Activated T-helper 1 cell treated with anti-CD3 and anti-CD28 coated beads, Interleukin-12 subunit alpha, Interleukin-12 subunit beta, Interleukin-2, Interleukin-4 antibody, amounts not matched to agents 30 ng/mL and 10 ng/mL and 1 ng/mL, durations not matched to agents 14 hours and 24 hours and 36 hours (primary cell): ENCODE measurements at places on chromosomes 2 and 18.
A peak's percentile ranks its signal among the peaks of the same experiment; 100 is the strongest.

DNA sequence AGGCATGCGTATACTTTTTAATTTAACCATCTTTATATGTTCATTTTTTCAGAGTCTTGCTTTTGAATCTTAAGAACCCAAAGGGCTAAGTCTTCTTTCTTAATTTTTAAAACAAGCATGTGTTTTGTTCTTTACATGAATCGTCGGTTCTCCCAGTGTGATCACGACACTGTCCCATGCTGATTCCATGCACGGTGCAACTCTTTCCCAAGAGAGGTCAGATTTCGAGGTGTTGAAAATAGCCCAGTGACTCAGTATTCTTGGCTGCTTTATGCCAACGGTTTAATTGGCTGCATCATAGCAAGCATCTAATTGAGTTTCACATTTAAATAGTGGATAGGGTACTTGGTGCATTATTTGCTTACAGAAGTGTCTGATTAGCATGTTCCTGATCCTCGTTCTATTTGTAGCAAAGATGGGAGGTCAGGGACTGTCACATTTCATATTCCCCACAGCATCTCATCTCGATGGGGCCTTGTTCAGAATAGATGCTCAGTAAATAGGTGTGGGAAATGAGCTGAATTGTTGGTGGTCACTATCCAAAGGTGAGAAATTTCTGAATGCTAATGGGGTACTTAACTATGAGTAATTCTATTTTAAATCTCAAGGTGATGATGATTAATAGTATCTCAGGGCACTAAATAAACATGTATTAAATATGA, 2.8 kb downstream of the NPAS2 start:
- no peak for DNase-seq

GRCh38 chr2:186605041-186605440, 15.2 kb downstream of the ITGAV start:
- no peak for DNase-seq

DNA sequence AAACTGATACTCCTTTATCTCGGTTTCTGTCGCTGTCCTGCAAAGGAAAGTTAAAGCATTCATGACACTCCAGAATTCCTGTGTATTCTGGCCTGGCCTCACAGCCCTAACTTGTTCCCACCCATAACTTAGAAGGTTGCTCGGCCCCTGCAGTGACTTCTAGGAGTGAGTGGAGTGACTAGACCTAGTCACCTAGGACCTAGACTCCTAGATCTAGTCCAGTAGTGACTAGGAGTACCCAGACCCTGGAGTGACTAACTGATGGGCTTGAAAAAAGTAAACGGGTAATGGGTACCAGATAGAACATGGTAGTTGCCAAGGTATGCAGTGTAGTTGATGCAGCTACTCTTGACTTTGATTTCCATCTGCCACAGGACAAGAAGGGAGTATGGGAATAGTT, 181.8 kb downstream of the MYO1B start:
- no peak for DNase-seq

DNA sequence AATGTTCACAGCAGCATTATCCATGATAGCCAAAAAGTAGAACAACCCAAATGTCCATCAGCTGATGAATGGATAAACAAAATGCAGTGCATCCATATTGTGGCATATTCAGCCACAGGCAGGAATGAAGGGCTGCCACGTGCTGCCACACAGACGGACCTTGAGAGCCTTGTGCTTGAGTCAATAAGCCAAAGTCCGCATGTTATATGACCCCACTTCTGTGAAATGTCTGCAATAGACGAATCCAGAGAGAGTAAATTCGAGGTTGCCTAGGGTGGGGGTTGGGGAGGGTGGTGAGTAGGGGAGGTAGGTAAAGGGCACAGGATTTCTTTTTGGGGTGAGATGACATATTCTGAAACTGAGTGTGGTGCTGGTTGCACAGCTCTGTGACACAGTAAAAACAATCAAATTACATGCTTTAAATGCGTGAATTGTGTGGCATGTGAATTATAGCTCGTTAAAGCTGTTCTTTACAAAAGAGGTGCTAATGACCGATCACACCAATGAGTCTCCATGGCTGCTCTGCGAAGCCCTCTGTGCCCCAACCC, 38.9 kb upstream of the LDLRAD4 start:
- DNase-seq = no peak

DNA sequence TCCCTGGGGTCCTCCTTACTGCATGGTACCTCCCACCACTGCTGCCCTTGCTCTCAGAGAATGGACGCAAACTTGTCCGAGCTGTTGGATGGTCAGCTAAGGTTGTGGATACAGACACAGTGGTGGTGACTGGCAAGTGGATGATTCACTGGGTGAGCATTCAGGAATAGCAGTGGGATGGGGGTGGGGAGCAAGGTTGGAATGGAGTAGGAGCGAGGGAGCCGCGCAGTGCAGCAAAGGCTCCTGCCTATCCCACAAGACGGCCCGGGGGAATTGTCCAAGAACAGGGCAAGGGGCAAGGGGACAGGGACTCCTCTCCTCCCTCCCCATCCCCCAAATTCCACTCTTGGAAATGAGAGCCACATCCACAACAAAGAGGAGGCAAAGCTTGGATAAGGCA, 102.2 kb downstream of the PIEZO2 start:
- no peak for DNase-seq

DNA sequence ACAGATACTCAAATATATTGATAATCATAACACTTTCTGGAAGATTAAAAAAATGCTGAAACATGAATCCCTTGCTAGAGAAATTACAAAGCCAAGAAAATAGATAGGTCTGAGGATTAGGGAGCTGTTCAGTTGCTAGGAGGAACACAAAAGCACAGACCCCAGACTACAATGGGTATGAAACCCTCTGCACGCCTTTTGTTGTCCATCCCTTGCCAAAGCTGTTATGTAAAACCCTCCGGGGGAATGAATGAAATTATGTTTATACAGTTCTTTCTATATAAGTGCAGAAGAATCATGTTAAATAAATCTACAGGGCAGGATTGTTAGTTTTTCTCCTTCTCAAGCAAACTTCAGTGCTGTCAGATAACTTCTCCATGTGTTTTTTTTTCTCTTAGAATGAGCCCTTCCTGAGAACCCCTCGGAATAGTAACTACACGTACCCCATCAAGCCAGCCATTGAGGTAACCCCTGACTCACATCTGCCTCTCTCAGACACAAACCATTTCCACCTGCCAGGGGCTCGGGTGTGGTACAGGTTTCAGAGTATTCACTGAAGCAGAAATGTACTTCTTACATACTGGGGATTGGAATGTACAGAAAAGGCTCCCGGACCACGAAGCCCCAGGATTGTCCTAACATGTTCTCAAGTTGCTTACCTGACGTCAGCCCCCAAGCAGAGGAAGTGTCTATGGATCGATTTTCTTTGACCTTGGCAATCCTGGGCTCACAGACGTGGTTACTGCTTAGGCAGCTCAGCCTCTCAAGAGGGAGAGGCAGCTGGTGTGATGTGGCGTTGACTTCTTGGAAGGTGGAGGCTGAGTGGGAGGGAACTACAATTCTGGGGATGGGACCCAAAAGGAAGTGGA, 118.0 kb downstream of the PLB1 start:
- peak; percentile 35 for DNase-seq

DNA sequence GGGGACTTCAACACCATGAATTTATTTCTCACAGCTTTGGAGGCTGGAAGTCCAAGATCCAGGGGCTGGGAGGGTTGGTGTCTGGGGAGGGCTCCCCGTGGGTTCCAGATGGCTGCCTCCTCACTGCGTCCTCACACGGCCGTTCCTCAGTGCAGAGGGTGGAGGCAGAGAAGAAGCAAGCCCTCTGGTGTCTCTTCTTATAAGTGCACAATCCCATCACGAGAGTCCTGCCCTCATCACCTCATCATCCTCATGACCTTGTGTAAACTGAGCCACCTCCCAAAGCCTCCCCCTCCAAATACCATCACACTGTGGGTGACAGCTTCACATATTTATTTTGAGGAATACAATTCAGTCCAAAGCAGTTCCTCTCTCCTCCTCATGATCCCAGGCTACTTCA, 26.3 kb downstream of the TMEM163 start:
- DNase-seq = no peak

GRCh38 chr2:21754164-21754788, 630.5 kb downstream of the TDRD15 start:
- no peak for DNase-seq

- DNase-seq = no peak
These were observed 8.2 kb downstream of the WDFY1 start for GRCh38 chr2:223936862-223937326.

DNA sequence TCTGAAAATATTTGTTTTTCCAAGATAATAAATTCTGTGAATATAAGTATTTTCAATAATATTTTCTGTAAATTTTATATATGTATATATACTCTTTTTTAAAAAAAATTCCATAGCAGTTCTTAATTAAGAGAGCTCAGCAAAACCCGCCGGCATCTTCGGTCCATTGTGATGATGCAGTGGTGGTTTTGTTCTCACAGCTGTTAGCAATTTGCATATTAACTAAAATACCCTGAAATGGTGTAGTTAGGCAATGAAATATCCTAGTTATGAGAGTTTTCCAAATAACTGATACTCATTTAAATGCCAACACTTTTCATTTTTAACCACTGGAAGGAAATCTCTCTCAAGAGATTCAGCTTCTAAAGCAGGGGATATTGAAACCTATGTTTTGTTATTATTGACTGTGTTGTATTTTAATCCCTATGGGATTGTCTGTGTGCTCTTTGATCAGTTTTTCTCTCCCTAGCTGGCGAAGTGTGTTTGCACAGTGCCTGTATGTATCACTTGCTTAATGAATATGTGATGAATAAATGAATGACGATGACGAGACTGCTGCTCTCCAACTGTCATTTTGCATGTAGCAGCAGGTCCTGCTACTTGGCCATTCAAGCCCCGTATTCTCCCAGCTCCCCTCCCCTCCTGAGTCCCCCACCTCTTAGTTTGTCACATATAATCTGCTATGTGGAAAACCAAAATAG, 42.4 kb downstream of the PSMG2 start:
- DNase-seq = no peak

DNA sequence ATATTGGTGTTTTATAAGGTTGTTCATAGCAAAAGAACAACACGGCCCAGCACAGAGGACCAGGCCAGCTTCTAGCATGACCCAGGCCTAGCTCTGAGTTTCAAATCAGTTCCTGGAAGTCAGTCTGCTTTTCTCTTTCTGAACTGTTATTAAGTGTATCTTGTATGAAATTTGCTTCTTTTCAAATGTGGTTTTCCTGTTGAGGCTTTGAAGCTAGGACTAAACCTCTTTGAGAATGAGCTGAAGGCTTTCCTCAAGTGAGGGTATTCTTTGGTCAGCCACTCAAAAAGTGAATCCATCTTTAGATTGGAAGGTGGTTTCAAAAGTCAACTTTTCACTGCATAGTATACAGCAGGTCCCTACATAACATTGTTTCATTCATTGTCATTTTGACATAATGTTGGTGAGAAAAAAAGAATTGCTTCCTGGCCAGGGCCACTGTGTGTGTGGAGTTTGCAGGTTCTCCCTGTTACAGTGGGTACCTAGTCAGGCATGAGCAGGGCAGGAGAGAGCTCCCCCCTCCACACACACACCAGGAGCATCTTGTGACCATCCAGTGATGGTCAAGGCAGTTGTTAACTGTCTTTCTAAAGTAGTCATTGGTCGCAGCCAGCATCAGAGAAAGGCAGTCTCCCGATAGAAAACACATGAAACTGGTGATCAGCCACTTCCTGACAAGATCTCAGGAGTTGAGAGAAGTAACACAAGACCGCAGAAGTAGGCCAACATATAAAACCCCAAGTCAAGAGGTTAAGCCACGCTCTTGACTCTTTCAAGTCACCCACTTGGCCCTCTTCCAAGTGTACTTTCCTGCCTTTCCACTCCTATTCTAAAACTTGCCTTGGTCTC, 6.7 kb upstream of the ACAA2 start:
- DNase-seq = peak; percentile 41

GRCh38 chr2:15874321-15874720, 66.0 kb upstream of the MYCN start:
- no peak for DNase-seq

DNA sequence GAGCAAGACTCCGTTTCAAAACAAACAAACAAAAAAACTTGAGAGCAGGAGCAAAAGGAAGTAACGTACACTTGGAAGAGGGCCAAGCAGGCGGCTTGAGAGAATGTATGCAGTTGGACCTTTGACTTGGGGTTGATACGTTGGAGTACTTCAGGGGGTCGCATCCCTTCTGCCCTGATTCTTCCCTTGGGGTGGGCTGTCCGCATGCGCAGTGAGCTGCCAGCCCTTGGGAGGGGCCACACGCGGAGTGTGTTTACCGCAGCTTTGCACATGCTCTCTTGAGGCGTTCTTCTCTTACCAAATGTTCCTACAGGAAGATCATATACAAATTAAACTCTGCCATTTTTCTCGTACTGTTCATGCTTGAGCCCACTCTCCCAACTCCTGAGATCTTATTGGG, 38.1 kb upstream of the SOCS6 start:
- DNase-seq = no peak

- no peak for DNase-seq
These were observed 38.9 kb downstream of the ZNF532 start for GRCh38 chr18:58903533-58903932.

GRCh38 chr2:45436456-45436855, 174.6 kb downstream of the SRBD1 start:
- DNase-seq = no peak

DNA sequence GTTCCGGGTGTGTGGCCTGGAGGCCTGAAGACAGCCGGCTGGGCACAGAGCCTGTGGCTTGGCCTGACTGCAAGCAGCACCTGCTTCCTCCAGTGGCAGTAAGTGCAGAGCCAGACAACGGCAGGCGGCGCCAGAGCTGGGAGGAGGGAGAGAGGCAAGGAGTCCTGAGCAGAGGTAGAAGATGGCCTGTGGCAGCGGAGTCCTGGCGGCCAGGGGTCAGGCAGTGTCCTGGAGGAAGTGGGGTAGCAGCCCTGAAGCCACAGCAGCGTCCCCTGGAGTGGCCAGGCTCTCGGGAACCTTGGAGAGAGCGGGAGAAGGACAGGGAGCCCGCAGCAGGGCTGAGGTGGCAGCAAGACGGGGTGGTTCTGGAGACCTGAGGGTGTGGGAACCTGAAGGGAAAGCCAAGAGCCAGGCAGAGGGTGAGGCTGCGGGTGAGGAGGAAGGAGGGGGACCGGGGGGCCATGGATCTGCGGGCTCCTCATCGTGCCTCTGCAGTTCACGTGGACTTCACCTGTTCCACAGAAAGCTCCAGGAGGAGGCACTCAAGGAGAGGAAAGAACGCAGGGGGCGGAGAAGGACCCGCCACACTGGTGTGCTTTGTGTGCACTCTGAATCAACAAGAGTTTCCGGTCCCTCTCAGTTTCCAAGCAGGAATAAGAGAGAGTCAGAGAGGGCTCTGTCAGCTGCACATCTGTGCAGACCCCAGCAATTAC, 85.9 kb downstream of the USP40 start:
- no peak for DNase-seq

GRCh38 chr18:74375999-74376398, 60.4 kb downstream of the C18orf63 start:
- no peak for DNase-seq

DNA sequence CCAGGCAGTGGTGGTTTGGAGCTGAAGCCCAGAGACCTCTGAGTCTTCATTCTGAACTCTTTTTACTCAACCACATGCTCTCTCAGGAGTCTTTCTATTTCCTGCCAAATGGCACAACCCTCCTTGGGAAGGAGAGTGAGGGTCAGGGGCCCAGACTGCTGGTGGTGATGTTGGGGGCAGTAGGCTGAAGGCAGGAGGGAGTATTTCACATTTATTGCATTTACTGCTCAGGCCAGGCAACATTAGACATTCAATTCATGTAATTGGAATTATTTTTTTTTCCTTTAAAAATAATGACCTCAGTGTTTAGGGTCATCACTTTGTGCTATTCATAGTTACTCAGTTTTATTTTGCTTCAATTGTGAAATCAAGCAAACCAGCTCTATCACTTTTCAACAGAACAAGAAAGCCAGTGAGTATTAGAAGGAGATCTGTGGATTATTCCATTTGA, 311.3 kb upstream of the NT5C1B start:
- DNase-seq = no peak

- no peak for DNase-seq
These were observed 46.4 kb upstream of the CXCR4 start for GRCh38 chr2:136164280-136164776.
